Activated CD4-positive, alpha-beta T cell treated with anti-CD3 and anti-CD28 coated beads for 1 hour (primary cell): ENCODE measurements at places on chromosomes 12 and 14.

DNA sequence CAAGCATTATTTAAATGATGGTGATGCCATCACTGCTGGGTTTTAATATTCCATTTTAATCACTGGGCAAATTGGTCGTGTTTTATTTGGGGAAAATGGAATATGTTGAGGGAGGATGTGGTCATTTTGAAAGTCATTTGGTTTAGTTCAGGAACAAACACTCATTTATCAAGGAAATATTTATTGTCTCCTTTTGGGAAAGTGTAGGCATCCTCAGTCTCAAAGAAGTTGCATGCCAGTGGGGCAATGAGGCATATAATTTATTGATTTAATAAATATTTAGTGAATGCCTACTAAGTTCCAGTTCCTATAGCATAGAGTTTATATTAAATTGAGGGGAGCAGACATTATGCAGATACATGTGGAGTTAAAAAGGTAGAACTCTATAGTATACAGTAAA is 134.3 kb downstream of the NPAS3 start:
- no peak for DNase-seq

DNA sequence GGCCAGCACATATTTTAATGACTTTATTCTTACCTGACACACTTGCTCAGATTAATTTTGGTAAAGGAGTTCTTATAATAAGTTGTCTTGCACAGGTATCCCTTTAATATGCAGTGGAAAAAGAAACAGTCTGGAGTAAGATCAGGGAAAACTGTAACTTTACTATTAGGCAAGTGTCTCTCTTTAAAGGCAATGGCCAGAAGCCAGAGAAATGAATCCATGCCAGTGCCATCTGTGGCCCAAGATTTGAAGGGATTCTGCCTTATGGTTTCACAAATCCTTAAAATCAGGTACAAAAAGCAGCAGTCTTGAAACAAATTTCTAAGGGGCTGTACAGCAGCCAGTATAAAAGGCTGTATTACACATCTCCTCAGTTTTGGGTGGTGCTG is 22.4 kb downstream of the NFYB start:
- no peak for DNase-seq

DNA sequence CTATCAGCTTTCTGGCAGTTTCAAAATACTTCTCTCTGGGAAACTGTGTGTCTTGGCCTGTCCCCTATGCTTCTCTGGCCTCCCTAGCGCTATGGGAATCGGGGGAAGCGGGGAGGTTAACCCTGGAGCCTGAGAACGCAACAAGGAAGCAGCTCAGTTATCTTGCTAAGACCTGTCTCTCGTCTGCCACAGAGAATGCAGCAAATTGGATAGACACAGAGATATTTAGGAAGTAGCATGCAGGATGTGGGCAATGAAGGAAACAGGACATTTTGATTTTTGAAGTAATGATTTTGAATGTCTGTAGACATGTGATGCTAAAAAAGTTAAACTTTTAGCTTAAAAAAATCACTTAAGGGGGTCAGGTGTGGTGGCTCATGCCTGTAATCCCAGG is 6.6 kb upstream of the CALCOCO1 start:
- no peak for DNase-seq

- no peak for DNase-seq
Measured at GRCh38 chr14:90491221-90491885, 94.5 kb downstream of the CALM1 start.

GRCh38 chr12:128009108-128009507 is 257.9 kb upstream of the TMEM132C start:
- no peak for DNase-seq

DNA sequence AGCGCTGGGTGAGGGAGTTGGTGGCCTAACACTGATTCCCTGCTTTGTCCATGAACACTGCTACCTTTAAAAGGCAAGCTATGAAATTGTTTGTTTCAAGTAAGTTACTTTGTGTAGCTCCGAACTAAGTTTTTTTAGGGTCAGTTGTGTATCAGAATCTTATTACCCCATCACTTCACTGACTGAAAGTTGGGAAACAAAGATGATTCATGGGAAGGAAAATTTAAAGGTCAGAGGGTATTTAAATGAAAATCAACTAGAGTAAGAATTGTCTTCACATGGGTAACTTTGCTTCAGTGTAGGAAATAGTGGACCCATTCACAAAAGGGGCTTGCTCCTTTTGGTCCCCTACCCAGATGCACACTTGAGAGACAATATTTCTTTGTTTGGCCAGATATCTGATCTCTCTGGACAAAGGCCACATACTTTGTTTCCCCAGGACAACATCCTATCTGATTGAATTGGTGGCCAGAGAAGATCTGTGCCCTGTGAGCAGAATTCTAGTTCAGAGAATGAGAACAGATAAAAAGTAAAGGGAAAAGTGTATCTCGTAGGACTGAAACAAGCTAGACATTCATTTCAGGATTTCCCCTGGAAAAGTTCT is 53.5 kb downstream of the RAB35 start:
- DNase-seq = no peak

DNA sequence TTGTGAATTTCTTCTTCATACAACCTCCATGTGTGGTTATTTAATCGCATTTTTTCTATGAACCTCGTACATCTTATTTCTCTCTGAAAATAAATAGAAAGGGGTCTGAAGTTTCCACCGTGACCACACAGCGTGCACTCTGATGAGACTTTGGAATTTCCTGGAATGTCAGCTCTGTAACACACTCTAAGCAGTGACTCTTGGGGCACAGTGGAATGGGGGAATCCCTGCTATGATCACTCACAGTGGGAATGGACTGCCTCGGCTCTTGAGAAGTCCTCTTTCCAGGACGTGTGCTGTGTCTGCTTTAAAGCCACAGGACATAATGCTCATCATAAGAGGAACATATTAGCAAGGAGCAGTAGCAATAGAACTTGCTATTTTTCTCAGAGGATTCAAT is 416.2 kb downstream of the EGLN3 start:
- no peak for DNase-seq

DNA sequence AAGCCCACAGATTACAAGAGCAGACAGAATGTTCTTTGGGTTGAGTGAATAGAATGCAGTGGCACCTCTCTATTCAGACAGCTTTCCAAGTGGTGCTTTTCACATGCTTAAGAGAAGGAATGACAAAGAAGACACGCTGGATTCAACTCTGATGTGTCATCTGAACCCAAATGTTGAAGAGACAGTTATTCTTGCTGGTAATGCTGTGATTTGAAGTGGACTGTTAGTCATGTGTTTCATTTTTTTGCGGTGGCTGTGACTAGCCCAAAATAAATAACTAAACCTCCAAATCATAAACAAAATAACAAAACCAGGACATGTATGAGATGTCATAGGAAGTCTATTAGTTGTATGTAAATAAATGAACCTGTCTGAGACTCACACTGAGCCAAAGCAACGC is 391.8 kb upstream of the PRICKLE1 start:
- DNase-seq = no peak

DNA sequence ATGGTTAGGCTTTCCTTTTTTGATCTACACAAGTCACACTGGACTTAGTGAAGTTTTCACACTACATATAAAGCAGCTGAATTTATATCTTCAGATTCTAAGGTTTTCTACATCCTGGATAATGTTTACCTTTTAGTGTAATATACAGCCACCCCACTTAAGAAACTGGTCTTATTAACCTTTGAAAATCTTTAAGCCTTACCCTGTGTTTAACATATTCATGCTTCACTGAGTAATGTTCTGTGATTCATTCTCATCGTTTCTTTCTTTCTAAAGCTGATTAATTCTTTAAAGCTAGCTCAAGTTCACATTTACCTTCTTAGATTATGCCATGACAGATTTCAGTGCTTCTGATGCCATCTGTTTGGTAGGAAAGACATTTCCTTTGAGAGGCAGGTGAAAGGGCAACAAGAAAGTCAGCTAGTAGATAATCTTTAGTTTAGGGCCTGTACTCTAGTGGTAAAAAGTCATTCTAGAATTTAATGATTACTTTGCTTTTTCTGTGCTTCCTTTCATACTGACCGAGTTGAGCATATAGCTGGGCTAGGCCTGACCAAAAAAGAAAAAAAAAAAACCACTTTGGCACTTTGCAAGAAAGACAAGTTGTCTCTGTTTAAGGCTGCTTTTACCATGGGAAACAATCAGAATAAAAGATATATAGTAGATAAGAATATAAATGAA is 690.9 kb upstream of the FBXO33 start:
- DNase-seq = no peak
